Activated naive CD4-positive, alpha-beta T cell treated with anti-CD3 and anti-CD28 coated beads for 36 hours (primary cell): ENCODE measurements at places on chromosomes 2 and 18. TPM values are rescaled to one million over a fixed set of nuclear protein-coding genes. Genes with fewer than 3 reads are reported as not detected.
A peak's percentile ranks its signal among the peaks of the same experiment; 100 is the strongest.

DNA sequence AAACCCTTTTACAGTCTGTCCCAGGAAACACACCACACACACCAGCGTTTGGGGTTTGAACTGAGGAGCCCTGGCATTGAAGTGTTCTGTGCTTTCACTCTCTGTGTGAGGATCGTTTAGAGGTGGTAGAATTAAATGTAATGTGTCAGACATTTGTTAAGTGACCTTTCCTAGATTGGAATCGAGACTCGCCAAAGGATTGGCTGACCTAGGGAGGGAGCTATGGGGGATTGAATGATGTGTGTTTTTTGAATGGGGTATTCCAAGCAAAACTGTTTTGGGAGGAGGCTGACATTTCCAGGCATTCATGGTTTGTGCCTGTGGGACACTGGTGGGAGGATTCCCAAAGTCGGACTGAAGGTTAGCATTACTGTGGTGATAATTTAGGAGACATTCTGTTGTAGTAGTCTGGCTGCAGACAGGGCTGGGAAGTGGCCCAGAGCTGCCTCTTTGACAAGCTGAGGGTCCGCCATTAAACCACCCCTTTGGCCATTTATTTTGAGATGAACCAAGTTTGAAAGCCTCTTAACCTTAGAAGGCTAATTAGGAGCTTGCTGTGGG, 1.7 kb downstream of the MYO1B start:
- peak; percentile 28 for DNase-seq

The ELAC1 gene
- total RNA-seq, result 2.7 TPM

The GREB1 gene
- 0.38 TPM for total RNA-seq

- DNase-seq, result no peak
Measured at GRCh38 chr2:489084-489483, 188.1 kb downstream of the TMEM18 start.

DNA sequence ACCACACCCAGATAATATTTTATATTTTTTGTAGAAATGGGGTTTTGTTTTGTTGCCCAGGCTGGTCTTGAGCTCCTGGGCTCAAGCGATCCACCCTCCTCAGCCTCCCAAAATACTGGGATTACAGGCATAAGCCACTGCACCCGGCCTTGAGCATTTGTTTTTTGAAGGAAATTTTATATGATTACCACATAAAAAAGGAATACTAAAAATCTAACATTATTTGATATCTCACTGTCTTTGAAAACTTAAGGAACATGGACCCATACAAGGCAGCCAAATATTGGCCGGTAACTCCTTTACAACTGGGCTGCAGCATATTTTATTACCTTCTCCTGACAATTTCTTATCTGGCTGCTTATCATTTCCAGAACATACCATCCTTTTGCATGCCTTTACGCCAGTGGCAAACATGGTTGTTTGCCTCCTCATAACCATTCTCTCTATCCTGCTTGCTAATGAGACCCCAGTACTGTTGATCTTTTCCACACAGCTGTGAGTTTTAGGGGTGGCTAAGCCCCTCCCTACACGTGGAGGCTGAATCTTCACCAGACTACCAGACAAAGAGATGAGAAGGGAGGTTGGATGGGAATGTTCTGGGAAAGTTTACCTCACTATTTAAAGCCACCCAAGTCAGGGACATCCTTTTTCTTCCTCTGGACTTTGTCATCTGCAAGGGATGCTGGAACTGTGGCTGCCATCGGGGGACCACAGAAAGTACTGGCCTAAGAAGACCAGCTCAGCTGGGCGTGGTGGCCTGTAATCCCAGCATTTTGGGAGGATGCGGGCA, 157.5 kb downstream of the TGIF1 start:
- no peak for DNase-seq

The NPAS2 gene
- 5.9 TPM for total RNA-seq

DNA sequence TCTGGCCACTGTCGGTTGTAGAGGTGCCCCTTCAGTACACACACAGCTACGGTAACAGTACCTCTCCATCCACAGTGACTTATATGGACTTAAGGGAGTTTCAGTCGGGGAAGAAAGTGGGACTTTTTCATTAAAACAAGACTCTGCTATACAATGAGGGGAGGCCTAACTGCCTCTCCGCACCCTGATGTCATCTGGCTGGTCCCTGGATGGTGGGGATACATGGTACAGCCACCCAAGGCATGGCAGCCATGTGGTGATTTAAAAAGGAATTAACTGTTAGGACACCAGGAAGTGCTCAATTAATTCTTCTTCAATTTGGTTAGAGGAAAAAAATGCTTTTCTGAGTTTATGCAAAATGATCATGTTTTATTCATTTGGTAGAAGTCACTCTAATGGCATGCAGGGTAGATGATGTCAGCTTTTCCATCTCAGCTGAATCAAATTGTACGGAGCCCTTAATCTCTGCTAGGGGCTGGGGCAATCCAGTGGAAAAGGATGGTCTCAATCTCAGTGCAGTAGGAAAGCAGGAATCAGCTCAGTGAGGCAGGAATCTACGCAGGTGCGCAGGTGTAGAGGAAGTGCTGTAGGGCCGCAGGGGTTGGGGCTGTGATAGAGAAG, 243.9 kb downstream of the PRKCE start:
- DNase-seq, result no peak

The SMAD2 gene
- 106 TPM for total RNA-seq

DNA sequence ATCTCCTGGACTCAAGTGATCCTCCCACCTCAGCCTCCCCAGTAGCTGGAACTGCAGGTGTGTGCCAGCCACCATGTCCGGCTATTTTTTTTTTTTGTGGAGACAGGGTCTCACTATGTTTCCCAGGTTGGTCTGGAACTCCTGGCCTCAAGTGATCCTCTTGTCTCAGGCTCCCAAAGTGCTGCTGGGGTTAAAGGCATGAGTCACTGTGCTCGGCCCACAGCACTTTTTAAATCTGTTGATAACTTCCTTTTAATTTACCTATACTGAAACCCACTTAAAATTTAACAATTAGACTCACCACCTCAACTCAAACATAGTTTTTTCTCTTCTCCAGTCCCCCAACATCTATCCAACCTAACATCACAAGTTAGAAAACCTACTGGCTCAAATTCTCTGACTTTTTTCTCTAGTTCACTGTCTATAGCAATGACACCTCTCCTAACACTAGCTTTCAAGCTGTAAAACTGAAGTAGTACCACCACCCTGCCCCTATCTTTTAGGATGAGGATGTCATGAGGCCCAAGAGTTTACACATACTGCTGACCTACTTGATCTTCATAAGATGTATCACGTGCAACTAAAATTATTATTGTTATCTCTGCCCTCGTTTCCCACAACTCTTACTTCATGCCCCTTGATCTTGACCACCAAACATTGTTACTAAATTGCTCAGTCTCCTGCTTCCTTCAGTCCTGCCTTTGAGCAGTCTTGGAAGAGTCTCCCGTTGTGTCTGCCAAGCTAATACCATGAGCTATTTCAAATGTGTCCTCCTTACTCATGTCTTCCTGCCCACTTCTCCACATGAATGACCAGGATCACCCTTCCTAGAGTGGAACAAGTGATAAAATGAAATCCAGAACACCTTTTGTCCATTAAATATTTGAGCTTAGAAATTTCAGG, 142.3 kb upstream of the ZFP36L2 start:
- no peak for DNase-seq

DNA sequence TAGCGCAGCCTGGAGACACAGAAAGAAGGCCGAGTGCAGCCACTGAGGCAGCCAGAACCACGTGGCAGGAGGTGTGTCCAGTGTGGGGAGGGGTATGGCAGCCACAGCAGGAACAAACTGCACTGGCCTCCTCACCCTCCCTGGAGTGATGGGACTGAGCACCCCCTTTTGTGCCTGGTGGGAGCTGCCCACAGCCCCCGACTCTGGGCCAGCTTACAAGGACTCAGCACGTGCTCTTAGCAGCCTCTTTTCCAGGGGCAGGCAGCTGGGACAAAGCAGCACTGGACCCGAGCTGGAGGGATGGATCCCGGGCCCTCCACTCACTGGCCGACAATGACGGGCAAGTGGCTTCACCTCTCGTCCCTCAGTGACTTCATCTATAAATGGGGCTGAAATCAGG, 5.2 kb upstream of the KLF11 start:
- no peak for DNase-seq

GRCh38 chr2:160411167-160411566, 82.4 kb downstream of the RBMS1 start:
- peak; percentile 63 for DNase-seq

DNA sequence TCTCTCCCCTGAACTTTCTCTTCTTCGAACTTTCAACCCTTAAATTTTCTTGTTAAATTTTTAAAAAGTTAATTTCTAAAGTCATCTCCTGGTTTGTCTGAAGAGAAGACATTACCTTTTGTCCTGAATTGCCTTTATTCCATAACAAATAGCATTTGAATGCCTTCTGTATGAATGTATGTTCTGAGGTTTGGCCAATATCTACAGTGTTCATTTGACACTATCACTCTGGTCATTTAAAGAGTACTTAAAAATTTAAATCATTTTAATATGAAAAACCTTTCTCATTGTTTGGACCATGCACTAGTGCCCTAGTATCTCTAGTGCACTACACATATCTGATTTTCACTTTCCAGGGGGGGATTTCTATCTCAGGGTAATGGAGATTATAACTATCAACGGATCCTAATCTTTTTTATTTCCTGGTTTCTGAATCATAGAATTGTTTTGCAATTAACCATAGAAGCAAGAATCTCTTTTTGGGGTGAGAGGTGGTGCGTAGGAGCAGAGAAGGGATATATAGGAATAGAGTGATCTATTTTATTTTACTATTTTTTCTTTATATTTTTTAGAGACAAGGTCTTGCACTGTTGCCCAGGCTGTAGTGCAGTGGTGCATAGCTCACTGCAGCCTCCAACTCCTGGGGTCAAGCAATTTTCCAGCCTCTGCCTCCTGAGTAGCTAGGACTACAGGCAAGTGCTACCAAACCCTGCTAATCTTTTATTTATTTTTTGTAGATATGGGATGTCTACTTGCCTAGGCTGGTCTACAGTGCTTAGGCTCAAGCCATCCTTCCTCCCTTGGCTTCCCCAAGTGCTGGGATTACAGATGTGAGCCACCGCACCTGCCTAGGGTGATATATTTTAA, 25.5 kb downstream of the TANC1 start:
- no peak for DNase-seq

DNA sequence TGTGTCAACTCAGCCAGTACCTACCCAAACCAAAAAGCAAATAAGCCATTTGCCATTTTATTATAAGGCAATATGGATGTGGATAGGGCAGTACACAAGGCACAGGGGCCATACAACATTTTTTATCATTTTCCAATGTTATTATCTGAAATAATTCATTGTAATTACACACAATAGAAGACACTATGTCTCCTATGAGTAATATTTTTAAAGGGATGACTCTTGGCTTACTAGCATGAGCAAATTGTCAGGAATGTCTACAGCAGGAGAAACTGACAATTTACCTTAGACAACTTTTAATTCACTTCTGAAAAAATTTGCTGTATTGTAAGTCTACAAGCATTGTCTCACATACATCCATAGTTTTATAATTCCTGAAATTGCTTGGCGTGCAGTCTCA, 1193.9 kb upstream of the CELF4 start:
- DNase-seq, result no peak

The SH3BP4 gene
- 0.64 TPM for total RNA-seq

The CCDC102B gene
- total RNA-seq, result 1.3 TPM

- DNase-seq, result no peak
Measured at GRCh38 chr2:27461118-27461517, 18.9 kb downstream of the KRTCAP3 start.

DNA sequence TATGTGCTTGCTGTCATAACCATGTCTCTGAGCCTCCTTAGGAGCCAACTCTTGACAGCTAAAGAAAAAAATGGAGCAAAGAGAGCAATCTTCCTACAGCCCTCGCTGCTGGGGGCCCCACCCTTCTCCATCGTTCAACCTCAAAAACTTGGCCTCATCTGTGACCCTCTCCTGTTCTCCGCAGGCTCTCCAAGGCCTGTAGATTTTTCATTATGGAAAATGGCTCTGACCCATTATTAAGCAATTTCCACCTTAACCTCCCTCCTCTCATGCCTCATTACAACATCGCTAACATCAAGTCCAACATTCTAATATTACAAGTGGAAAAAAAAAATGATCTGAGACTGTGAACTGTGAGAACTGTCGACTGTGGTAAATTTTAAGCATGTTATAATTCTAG, 98.7 kb downstream of the SLC8A1 start:
- no peak for DNase-seq

DNA sequence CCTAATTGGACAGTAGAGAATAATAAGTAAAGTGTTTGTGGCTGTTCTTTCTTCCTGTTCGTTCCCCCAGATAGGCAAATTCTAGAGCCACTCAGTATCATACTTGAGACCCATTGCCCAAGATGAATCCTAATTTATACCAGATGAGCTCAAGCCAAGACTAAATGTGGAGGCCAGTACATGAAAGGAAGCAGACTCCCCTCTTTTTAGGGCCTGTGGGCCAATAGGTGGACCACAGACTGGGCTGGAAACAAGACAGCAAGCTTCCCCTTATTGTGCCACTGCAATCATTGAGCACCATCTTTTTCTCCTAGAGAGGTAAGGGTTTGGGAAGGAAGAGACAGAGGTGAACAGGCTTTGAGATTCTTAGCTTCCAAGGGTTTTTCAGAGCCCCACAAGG, 141.9 kb downstream of the MGAT5 start:
- DNase-seq, result no peak

The KCNE4 gene
- total RNA-seq, result not detected

DNA sequence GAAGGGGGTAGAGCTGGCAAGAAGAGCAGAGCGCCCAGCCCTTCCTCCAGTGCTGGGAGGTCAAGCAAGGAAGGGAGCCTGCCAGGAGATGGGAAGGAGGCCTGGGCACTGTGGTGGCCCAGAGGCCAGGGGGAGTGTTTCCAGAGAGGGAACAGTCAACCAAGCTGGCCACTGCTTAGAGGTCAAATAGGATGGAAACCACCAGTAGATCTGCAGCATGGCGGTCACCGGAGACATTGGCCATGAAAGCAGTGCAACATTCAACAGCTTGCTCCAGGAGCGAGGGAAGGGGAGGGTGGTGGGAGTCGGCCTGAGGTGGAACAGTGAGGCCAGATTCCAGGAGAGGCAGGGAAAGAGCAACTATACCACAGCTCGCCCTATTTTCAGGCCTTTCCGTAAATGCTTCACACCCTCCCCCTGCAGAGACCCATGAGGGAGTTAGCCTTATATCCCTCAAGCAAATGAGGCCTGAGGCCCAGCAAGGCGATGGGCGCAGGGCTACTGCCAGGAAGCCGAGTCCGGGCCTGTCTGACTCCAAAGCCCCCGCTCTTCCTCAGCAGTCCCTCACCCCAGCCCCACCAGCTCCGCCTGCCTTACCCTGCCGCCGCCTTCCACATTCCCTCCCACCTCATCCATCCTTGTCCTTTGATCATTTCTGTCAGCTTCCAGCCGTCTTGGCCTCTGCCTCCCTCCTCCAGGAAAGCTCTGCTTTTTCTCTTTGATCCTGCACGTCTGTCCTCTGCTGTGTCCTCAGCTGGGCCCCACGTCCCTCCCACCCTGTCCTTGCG, 17.0 kb downstream of the KCNK3 start:
- no peak for DNase-seq

DNA sequence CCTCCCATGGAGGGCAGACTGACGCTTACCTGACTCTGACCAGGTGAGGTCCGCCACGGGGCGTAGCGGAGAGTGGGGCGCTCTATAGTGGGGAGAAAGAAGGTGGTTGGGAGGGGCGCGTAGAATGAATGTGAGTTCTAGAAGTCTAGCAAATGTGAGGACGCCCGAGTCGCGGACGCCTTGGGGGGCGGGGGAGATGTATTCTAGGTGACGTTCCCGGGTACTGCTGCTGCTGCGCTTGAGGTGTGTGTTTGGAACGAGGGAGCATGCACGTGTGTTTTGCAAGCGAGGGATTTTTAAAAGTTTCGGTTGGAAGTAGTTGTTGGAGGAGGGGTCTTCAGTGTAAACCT, 758 bp downstream of the RIF1 start:
- peak; percentile 57 for DNase-seq

The DTNA gene
- total RNA-seq, result 0.27 TPM

The G6PC2 gene
- total RNA-seq, result not detected

- DNase-seq, result no peak
Measured at GRCh38 chr2:227416701-227417100, 29.0 kb upstream of the SCYGR1 start.
